ENCODE measurements at places on chromosomes 11 and 22. TPM values are rescaled to one million over a fixed set of nuclear protein-coding genes. Genes with fewer than 3 reads are reported as not detected.

The NFAM1 gene
- total RNA-seq = not detected

The B3GAT1 gene
- not detected for total RNA-seq

The MMP8 gene
- total RNA-seq = not detected

The OR51A7 gene
- not detected for total RNA-seq

The H19 gene
- total RNA-seq = 810 TPM

The SMTN gene
- total RNA-seq = 218 TPM

The CTR9 gene
- 14.8 TPM for total RNA-seq

The DMC1 gene
- 1.6 TPM for total RNA-seq

The HTR3B gene
- total RNA-seq = not detected

The SYT8 gene
- total RNA-seq = 8.5 TPM

The CTSC gene
- 451 TPM for total RNA-seq

The FAM118A gene
- total RNA-seq = 8.3 TPM
